Activated naive CD8-positive, alpha-beta T cell treated with anti-CD3 and anti-CD28 coated beads, Interleukin-2, amount 10 ng/mL, durations not matched to agents 7 days and 5 days (primary cell): ENCODE measurements at places on chromosomes 2 and 18. TPM values are rescaled to one million over a fixed set of nuclear protein-coding genes. Genes with fewer than 3 reads are reported as not detected.

The FBLN7 gene
- total RNA-seq, result 1.1 TPM

DNA sequence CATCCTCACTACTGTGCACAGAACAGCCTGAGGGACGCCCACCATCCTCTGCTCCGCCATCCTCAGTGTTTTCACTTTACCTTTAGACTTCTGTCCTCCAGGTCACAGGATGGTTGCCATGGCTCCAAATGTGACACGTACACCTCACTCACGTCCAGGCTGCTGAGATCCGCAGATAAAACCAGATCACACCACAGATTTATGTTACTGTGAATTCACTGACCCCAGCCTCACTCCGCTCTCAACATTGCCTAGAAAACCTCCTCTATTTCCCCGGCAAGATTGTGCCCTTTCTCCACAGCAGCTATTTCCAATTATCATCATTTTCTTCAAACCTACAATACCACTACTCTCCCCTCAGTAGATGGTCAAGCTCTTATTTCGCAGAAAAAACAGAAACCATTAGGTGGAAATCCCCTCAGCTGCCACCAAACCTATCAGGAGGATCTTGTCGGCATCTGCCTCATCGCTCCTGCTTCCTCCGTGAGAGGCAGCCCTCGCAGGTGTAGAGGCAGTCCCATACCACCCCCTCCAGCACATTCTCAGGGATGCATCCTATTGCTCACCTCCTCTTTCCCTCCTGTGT, 49.8 kb upstream of the SLC1A4 start:
- no peak for DNase-seq

The CFLAR gene
- 139 TPM for total RNA-seq

DNA sequence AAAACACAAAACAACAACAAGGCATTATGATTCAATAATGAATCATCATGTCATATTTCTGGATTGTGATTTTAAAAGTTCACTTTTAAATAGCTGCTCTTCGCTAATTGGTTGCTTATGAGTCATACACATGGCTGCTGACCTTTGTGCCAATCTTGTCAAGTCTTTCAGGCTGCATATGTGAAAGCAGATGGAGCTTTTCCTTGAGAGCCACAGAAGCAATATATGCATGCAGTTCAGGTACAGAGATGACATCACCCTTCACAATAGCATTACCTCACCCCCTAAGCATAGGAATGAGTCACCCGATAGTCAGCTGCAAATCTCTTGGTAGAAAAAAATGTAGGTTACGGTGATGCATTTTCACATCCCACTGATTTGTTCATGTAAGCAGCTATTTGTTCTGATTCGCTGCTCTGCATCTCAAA, 27.2 kb downstream of the EIF2AK3 start:
- no peak for DNase-seq

- DNase-seq, result no peak
Measured at GRCh38 chr18:39596221-39596620, 2030.6 kb upstream of the CELF4 start.

The SYT4 gene
- total RNA-seq, result not detected

DNA sequence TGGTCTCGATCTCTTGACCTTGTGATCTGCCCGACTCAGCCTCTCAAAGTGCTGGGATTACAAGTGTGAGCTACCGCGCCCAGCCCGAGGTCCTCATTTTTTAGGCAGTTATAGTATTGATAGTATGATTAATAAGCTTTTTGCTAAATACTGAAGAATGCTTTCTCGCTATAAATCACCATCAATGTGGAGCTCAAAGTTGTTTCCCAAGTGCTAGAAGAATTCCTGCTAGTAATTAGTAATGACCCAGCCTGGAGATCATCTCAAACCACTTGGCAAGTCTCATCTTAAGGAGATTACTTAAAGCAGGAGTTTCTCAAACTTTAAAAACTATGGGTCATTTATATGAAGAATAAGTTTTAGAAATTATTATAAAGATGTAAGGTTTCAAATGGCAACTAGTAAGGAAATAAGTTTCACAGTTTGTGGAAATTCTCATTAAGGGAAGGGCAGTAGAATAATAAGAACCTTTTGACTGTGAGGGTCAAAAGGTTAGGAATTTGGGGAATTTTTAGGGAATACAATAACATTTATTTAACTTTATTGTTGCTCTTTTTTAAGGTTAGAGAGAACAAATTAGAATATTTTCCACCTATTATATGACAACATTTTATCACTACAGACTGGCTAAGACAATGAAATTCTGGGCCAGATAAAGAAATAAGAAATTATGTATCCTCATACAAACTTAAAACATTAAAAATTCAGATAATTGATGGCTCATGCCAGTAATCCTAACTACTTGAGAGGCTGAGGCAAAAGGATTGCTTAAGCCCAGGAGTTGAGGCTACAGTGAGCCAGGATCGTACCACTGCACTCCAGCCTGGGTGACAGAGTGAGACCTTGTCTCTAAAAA, 148.6 kb upstream of the MAP3K20 start:
- no peak for DNase-seq

The MFSD2B gene
- total RNA-seq, result not detected

The ABCG8 gene
- total RNA-seq, result not detected

The CLASP1 gene
- 64.4 TPM for total RNA-seq

The CPLX4 gene
- not detected for total RNA-seq

DNA sequence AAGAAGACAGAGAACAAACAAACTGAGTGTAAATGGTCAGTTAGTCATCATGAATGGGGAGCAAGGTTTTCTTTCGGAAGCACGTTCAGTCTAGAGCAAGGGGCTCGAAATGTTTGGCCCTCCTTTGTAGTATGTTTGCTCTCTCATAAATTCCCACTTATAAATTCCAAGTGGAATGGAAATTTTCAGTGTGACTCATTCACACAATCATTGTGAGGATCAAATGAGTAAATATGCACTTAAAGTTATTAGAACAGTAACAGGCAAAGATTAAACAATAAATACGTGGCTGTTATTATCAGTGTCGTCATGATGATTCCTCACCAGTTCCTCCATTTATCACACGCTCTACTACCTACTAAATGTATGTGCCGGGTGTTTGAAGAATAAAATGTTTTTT, 10.5 kb downstream of the CNGA3 start:
- DNase-seq, result no peak
